K562 (cell line): ENCODE measurements at places on chromosomes 2 and 18.

- no peaks in the 10 kb centered on the region for H3K36me3 ChIP-seq
- no peak for DNase-seq
- H3K27ac ChIP-seq = no peak overlapping the region
- no peaks in the 10 kb centered on the region for H3K27me3 ChIP-seq
- 0 out of 3 replicates have a peak, but pooled peaks cover 2% of the 10 kb centered on the region for H3K4me1 ChIP-seq
These were observed 480.9 kb upstream of the FANCL start for GRCh38 chr2:58721912-58722591.

DNA sequence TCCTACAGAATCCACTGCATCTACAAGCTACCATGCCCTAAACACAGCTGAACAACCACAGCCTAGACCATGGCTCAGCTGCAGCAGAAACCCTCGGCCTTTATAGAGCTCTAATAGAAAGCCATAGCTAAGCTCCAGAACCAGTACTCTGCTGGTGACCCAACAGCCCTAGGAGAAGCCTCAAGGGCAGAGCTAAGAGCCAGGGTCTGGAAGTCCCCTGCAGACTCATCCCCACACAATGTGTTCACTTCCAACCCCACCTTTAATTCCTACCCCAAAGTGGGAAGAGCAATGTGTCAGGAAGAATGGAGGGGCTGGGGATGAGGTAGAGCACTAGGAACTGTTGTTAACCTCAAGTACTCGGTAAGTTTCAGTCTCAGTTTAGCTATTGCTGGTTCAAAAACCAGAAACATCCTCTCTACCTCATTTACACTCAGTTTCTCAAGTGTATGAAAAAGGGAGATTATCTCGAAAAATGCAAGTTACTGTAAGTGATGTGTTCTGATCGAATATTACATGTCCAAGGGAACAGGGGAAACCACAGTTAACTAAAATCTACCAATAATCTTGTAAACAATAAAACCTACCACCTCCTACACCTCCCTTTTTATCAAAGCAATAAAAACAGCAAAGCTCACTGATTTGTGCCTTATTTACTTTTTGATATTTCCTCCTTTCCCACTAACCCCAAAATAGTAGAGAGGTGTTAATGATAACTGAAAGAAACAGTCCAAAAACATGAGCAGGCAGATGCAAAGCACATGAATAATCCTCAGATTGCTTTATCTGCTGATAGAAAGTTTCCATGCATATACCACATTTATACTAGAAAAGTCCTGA lies 36.2 kb downstream of the THADA start:
- no peaks in the 10 kb centered on the region for H3K4me1 ChIP-seq
- no peak for DNase-seq
- no peak overlapping the region for H3K4me3 ChIP-seq
- peaks cover 48% of the 10 kb centered on the region; the same call in 2 of the 3 replicates for H3K36me3 ChIP-seq

- H3K4me1 ChIP-seq = no peaks in the 10 kb centered on the region
- H3K4me3 ChIP-seq = no peak overlapping the region
- no peaks in the 10 kb centered on the region for H3K36me3 ChIP-seq
These were observed 249.9 kb upstream of the EPAS1 start for GRCh38 chr2:46047290-46047689.

DNA sequence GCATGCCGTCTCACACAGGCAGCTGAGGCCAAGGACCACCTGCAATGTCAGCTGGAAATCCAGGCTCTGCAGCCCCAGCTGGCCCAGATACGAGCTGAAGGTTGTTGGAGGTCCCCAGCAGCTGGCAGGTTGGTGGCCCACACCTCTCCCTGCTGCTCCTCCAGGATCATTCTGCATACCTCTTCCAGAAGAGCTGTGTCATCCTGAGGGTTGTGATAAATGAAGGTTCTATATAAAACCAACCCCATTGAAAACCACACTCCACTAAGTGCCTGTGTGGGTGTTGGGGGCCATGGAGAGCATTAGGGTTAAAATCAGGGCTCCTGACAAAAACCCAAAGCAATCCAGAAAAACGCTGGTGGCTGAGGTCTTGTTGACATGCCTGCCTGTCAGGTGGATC lies 50.4 kb downstream of the C1QL2 start:
- no peak overlapping the region for H3K4me3 ChIP-seq
- no peaks in the 10 kb centered on the region for H3K4me1 ChIP-seq
- no peak overlapping the region for H3K27ac ChIP-seq
- peaks cover 11% of the 10 kb centered on the region; the same call in 1 of the 2 replicates for H3K27me3 ChIP-seq
- no peaks in the 10 kb centered on the region for H3K36me3 ChIP-seq

DNA sequence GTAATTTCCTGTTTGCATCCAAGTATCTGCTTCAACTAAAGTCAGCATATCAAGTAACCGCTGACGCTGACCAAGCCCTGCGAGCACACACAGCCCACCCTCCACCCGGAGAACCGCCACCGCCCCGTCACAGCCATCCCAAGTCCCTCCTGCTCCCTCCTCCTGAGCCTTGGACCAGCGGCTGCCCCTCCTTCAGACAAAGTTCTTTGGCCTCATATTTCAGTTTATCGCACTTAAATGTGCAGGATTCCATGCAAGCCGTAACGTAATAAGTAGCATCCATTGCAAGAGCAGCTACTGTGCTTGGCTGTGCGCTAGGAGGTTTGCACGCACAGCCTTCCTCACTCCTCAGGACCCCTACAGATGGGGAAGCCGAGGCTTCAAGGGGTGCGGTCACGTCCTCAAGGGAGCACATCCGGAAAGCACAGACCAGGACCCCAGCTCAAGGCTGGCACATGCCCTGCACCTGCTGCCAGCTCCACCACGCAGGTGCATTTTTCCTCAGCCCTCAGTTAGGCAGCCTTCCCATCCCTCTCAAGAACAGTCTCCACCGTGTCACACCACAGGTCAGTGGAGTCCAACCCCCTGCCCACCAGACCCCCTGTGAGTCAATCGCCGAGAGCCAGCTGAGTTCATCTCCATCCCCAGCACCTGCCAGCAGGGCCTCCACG lies 17.1 kb downstream of the PXDN start:
- H3K27ac ChIP-seq = no peak overlapping the region
- DNase-seq = no peak
- no peak overlapping the region for H3K4me3 ChIP-seq
- H3K36me3 ChIP-seq = no peaks in the 10 kb centered on the region
- no peaks in the 10 kb centered on the region for H3K4me1 ChIP-seq

DNA sequence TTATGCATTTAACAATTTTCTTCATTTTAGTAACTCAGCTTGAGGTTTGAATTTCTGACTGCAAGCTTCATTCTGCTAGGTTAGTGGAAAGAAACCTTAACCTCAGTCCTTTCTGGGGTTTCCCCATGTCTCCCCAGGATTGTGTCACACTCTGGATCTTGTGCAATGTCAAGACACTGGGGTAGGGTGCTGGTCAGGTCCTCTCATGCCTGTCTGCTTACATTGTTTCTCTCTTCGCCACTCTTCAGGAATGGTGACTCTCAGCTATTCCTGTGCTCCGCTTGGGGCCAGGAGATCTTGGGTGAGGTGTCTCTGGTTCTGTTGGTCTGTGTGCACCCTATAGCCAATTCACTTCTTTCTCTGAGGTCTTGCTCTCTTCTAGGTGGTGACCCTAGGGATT lies 23.9 kb downstream of the CTLA4 start:
- H3K36me3 ChIP-seq = no peaks in the 10 kb centered on the region
- no peak for DNase-seq
- H3K4me1 ChIP-seq = no peaks in the 10 kb centered on the region
- no peak overlapping the region for H3K27ac ChIP-seq

- H3K36me3 ChIP-seq = no peaks in the 10 kb centered on the region
- DNase-seq = no peak
- no peaks in the 10 kb centered on the region for H3K4me1 ChIP-seq
- H3K27me3 ChIP-seq = no peaks in the 10 kb centered on the region
- no peak overlapping the region for H3K27ac ChIP-seq
These were observed 219.5 kb upstream of the NRP2 start for GRCh38 chr2:205462681-205463345.

GRCh38 chr2:2838548-2838845 lies 507.4 kb upstream of the MYT1L start:
- peaks cover 16% of the 10 kb centered on the region for H3K27me3 ChIP-seq
- no peak overlapping the region for H3K27ac ChIP-seq
- no peaks in the 10 kb centered on the region; the same call in 1 of the 2 replicates for H3K4me1 ChIP-seq
- DNase-seq = no peak

DNA sequence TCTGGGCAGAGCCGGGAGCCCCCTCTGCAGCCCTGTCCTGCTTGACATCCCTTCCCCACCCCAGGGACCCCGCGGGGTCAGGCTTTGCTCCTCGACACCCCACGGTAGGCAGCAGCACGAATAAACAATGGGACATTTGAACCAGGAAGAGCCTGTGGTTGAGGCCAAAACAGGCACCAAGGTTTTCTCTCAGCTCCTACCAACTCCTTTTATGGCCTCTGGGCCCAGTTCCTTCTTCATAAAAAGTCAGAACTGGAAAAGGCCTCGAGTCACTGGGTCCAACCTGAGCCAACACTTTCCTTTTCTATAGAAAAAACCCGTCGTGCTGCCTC lies 20.6 kb downstream of the TEX44 start:
- H3K4me3 ChIP-seq = no peak overlapping the region
- no peaks in the 10 kb centered on the region for H3K36me3 ChIP-seq
- DNase-seq = no peak
- peaks cover 36% of the 10 kb centered on the region for H3K4me1 ChIP-seq
- H3K27me3 ChIP-seq = peaks cover 4% of the 10 kb centered on the region; the same call in 1 of the 2 replicates

- DNase-seq = no peak
- no peak overlapping the region for H3K4me3 ChIP-seq
- no peak overlapping the region for H3K27ac ChIP-seq
These were observed 28.5 kb upstream of the MCFD2 start for GRCh38 chr2:46943881-46944798.

- no peaks in the 10 kb centered on the region for H3K27me3 ChIP-seq
- H3K4me3 ChIP-seq = no peak overlapping the region
- peaks cover 23% of the 10 kb centered on the region; the same call in 1 of the 3 replicates for H3K36me3 ChIP-seq
- 0 out of 2 replicates have a peak, but pooled peaks cover 5% of the 10 kb centered on the region for H3K4me1 ChIP-seq
- H3K27ac ChIP-seq = no peak overlapping the region
These were observed 56.5 kb upstream of the TMEM247 start for GRCh38 chr2:46422717-46423394.

GRCh38 chr2:100241236-100241635 lies 81.1 kb downstream of the LONRF2 start:
- no peak for DNase-seq
- H3K36me3 ChIP-seq = no peaks in the 10 kb centered on the region
- H3K27me3 ChIP-seq = peaks cover 2% of the 10 kb centered on the region; the same call in 2 of the 3 replicates
- H3K4me3 ChIP-seq = no peak overlapping the region

- no peak overlapping the region for H3K27ac ChIP-seq
- no peaks in the 10 kb centered on the region for H3K27me3 ChIP-seq
- H3K4me3 ChIP-seq = no peak overlapping the region
These were observed 15.4 kb upstream of the DTNA start for GRCh38 chr18:34694591-34695165.

- no peak overlapping the region for H3K4me3 ChIP-seq
- no peaks in the 10 kb centered on the region for H3K4me1 ChIP-seq
These were observed 14.0 kb downstream of the YIPF4 start for GRCh38 chr2:32291746-32292145.

DNA sequence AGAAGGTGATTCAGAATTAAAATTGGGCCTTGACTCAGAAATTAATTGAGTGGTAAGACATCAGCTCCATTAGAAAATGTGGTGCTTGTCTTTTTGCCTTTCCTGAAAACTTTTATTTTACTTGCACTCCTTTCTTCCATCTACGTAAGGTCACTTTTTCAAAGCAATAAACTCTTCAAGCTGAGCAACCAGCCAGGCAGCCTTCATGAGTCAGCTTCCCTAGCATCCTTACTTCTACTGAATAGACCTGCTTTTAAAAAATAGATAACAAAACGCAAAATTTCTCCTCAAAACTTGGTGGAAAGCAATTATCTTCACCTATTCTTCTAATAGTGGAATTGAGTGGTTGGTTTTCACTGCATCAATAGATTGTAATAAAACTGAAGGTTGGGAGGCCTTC lies 504.2 kb downstream of the ARHGAP15 start:
- H3K27ac ChIP-seq = no peak overlapping the region
- H3K36me3 ChIP-seq = no peaks in the 10 kb centered on the region
- no peaks in the 10 kb centered on the region for H3K27me3 ChIP-seq
- H3K4me3 ChIP-seq = no peak overlapping the region

GRCh38 chr2:100731535-100731981 lies 88.4 kb upstream of the NPAS2 start:
- DNase-seq = no peak
- no peaks in the 10 kb centered on the region for H3K36me3 ChIP-seq
- H3K4me3 ChIP-seq = no peak overlapping the region
- H3K4me1 ChIP-seq = no peaks in the 10 kb centered on the region

- DNase-seq = peak; percentile 11
- peak overlapping the region; percentile 96 for H3K27ac ChIP-seq
- H3K4me3 ChIP-seq = peak overlapping the region; percentile 93
- H3K4me1 ChIP-seq = peaks cover 19% of the 10 kb centered on the region; the same call in 2 of the 3 replicates
These were observed 1.6 kb downstream of the TYMS start for GRCh38 chr18:658947-659533.
